Activated naive CD4-positive, alpha-beta T cell treated with anti-CD3 and anti-CD28 coated beads for 36 hours (primary cell): ENCODE measurements at places on chromosomes 16 and 17.

- DNase-seq = no peak
Observed at GRCh38 chr16:88084881-88085280, 133.6 kb downstream of the BANP start.

GRCh38 chr16:10599626-10600025 is 19.2 kb upstream of the EMP2 start:
- no peak for DNase-seq

DNA sequence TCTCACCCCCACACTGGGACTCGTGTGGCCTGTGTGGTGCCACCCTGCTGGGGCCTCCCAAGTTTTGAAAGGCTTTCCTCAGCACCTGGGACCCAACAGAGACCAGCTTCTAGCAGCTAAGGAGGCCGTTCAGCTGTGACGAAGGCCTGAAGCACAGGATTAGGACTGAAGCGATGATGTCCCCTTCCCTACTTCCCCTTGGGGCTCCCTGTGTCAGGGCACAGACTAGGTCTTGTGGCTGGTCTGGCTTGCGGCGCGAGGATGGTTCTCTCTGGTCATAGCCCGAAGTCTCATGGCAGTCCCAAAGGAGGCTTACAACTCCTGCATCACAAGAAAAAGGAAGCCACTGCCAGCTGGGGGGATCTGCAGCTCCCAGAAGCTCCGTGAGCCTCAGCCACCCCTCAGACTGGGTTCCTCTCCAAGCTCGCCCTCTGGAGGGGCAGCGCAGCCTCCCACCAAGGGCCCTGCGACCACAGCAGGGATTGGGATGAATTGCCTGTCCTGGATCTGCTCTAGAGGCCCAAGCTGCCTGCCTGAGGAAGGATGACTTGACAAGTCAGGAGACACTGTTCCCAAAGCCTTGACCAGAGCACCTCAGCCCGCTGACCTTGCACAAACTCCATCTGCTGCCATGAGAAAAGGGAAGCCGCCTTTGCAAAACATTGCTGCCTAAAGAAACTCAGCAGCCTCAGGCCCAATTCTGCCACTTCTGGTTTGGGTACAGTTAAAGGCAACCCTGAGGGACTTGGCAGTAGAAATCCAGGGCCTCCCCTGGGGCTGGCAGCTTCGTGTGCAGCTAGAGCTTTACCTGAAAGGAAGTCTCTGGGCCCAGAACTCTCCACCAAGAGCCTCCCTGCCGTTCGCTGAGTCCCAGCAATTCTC is 27.4 kb downstream of the STH start:
- DNase-seq = no peak

DNA sequence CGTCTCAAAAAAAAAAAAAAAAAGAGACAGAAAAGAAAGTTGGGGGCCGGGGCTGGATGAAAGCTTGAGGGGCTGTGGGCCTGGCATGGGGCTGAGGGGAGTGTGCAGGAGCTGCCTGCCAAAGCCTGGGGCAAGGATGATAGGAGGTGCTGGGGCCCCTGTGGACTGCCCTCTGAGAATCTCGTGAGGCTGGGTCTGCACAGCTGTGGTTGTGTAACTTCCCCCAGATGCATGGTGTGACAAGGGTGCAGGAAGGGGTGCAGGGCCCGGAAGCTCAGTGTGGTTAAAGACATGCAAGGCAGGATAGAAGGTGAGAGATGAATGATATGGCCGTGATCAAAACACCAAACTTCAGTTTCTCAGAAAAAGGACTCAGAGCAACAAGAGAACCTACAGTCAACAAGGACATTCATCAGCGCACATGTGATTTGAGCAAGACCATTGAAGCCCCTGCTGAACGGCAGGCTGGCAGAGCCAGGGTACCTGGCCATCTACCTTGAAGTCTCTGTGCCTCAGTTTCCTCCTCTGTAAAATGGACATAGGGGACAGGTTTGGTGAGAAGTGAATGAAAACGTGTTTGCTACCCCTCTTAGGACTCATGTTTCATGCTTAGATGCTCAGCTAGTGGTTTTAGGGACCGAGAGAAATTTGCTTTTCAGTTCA is 9.6 kb downstream of the IL32 start:
- DNase-seq = peak; percentile 94

DNA sequence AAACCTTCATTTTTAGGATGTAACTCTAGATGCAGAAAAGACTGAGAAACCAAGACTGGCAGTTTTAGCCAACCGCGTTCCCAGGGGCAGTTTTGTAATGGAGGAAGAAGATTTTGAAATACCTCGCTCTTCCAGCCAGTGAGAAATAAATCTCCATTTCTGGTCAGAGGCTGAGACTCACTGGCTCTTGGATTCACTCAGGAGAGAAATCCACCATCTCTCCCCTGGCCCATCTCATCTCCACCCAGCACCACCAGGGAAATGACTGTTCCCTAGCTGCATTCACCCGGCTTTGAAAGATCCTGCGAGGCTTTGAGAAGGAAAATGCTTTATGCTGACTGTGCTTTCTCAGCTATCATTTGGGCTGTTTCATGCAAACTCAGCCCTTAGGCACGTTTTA is 185.2 kb downstream of the SOX9 start:
- no peak for DNase-seq

DNA sequence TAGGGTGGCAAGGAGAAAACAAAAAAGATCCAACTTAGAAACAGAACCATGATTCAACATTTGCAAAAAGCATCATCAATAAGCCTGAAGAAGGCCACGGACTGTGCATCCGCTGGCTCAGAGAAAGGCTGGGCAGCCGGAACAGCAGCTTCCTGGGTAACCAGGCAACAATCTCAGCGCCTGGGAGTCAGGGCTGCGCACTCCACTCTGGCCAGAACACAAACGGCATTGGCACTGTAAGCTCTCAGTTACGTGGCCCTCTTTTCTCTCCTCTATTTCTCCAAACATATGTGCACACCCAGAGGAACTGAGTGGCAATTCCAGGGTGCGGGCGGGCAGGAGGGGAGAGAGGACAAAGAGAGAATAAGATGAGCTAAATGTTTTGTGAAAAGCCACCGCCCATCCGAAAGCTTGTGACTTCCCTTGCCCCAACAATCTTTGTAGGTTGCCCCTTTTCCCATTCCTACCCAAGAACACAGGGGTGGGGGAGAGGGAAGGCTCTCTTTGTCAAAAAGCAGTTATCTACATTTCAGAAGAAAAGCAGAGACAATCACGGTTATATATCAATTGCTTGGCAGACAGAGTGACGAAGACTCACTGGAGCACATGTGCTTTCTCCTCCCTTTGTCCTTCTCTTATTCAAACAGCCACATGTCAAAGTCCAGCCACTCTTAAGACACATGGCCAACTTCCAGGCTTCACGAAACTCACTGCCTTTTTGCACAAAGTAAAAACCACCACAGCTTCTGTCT is 6.6 kb upstream of the GHDC start:
- DNase-seq = no peak

DNA sequence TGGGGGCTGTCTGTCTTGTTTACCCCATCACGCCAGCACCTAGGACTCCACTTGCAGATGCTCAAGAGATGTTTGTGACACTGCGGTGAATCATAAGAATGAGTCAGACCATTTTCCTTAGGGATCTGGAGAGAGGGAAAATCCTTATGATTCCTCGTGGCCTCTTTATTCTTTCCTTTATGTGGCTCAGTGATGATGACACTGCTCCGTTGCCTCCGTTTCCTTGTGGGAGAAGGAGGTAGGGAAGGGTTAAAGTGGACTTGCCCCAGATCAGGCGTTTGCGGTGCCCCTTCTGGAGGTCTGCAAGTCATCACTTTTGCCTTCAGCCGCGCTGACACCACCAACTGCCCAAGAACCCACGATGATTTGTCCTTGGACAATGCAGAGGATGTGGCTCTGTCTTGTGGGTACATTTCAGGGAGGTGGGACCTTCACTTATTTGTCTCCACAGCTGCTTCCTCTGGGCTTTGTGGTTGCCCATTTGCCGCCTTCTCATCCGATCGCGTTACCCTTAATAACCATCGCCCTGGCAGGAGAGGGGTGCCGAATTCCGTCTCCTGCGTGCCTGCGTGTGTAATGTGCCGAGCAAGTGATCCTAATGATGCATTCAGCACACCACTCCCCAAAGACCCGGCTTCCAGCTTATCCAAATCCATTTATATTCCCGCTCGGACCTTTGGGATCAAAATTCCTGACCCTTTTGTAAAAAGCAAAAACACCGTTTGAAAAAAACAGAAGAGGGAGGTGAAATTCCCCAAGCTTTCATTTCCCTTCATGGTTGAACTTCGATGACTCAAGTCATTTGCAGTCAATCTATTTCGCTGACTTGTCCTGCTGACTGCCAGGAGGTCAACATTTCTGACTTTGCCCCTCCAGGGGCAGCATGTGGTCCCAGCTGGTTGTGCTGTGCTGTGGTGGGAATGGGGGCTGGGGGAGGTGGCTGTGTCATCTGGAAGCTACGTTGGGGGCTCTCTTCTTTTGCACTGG is 87.2 kb upstream of the IRX3 start:
- no peak for DNase-seq

DNA sequence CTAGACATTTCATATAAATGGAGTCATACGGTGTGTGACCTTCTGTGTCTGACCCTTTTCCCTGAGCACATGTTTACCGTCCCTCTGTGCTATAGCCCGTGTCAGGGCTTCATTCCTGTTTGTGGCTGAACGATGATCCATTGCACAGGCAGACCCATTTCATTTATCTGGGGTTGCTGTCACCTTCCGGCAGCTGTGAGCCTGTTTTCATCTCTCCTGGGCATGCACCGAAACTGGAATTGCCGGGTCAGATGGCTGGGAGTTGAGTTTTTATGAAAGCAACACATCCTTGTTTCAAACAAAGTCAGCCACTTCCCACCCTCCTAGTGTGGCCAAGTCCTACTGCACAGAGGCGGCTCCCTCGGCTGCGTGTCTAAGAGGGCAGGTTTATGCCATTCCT is 25.5 kb downstream of the BAIAP2 start:
- DNase-seq = no peak

- peak; percentile 75 for DNase-seq
Observed at GRCh38 chr16:3879887-3880564, 487 bp downstream of the CREBBP start.

GRCh38 chr17:7177191-7177953 is 1.8 kb downstream of the ASGR1 start:
- peak; percentile 78 for DNase-seq

GRCh38 chr17:4008441-4009185 is 44.4 kb upstream of the ATP2A3 start:
- no peak for DNase-seq
